Activated naive CD8-positive, alpha-beta T cell treated with anti-CD3 and anti-CD28 coated beads, Interleukin-2, amount 10 ng/mL, durations not matched to agents 7 days and 5 days (primary cell): ENCODE measurements at places on chromosomes 4 and X. TPM values are rescaled to one million over a fixed set of nuclear protein-coding genes. Genes with fewer than 3 reads are reported as not detected.

The CHRNA9 gene
- total RNA-seq, result 0.68 TPM

The HPSE gene
- total RNA-seq, result 17.3 TPM

The GABRQ gene
- not detected for total RNA-seq

The ARAP2 gene
- total RNA-seq, result 70.3 TPM

The NMU gene
- total RNA-seq, result not detected

The F8A1 gene
- total RNA-seq, result 50.5 TPM

The PHOX2B gene
- total RNA-seq, result not detected

The UPF3B gene
- 11.1 TPM for total RNA-seq

The QRFPR gene
- not detected for total RNA-seq

The GDI1 gene
- total RNA-seq, result 147 TPM

The TRPC5OS gene
- not detected for total RNA-seq

The CFI gene
- total RNA-seq, result not detected

The POU4F2 gene
- not detected for total RNA-seq

The TKTL1 gene
- 1.2 TPM for total RNA-seq

The TMSB15C gene
- 5.1 TPM for total RNA-seq

The NUP54 gene
- total RNA-seq, result 54.7 TPM
